ENCODE measurements at places on chromosomes 16 and 17.

DNA sequence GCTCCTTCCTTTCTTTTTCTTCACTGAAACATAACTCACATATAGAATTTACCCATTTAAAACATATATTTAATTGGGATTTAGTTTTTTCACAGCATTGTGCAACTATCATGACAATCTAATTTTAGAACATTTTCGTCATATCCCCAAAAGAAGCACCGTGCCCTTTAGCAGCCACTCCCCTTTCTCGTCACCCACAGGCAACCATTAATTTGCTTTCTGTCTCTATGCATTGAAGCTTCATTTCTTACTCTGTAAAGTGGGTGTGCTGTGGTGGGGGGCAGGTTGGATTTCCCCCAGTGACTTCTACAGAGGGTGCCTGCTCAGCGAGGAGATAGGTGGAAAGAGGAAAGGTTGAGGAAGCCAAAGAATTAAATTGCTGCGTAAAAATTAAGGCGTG, 35.8 kb downstream of the MRC2 start:
- DNase-seq, result no peak

DNA sequence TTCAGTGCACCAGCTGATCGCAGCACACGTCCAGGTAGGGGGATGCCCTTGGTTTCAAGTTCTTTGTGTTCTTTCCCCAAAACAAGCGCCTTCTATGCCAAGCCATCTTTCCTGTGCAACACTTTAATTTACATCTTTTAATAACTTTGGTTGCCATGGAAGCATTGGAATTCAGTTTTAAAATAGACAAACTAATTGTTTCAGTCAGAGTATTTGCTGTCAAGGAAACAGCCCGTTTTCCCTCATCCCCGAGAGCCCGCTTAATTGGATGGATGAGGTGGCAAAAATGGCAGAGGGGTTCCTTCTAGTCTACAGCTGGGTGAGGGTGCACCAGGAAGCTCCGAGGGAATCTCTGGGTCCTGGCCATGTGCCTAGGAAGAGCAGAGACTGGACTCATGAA, 793.7 kb upstream of the EEF2KMT start:
- DNase-seq, result no peak

GRCh38 chr16:1060416-1061340, 11.9 kb upstream of the SSTR5 start:
- no peak for DNase-seq

DNA sequence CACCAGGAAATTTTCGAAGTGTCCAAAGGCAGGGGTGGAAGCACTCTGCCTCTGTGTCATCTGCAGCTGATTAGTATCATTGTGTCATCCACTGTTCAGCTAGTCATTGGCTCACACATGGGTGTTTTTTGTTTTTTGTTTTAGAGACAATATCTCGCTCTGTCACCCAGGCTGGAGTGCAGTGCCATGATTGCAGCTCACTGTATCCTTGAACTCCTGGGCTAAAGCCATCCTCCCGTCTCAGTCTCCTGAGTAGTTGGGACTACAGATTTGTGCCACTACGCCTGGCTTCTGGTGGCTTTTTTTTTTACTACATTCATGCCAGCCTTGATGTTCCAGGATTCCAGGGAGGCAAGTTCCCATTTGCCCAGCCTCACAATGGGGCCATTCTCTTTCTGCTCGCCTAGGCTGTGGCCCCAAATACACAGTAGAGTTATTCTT, 32.5 kb upstream of the MYO18A start:
- DNase-seq, result no peak

- peak; percentile 64 for DNase-seq
These were observed at the start of gene TMEM100 for GRCh38 chr17:55722742-55723487. Gene TMEM100, minus strand, starts transcription at chr17:55722864. Its CDS starts 1,794 bp downstream, at chr17:55721070.

GRCh38 chr17:42782166-42783061, 2.0 kb downstream of the WNK4 start:
- peak; percentile 69 for DNase-seq

DNA sequence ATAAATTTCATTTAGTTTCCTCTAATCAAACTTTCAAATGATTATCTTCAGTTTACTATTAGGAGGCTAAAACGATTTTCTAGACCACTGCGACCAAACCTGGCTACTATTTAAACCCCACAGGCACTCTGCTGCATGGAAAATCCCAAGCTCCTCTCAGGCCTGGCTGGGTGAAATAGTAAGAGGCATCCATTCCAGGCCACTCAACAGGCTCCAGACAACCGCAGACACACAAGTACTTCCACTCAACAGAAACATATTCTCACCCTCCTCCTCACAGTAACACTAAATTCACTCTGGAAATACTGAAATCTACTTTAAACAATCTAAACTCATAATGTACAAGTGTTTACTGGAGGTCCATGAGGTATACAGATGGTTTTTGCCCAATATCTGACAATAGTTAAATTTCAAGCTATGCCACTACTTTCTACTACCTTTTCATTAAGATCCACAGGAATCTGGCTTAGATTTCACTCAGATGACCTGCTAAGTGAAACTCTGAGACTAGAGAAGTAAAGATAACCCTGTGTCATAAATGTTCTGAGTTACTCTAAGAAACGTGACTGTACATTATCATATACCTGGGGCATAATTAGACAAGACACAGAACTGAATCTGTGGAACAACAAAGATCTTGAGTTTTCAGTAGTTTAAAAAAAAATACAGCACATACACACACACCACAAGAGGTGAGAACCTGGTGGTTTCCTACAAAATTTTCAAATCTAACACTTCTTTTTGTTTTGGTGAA, 10.4 kb downstream of the VPS53 start:
- DNase-seq, result no peak

DNA sequence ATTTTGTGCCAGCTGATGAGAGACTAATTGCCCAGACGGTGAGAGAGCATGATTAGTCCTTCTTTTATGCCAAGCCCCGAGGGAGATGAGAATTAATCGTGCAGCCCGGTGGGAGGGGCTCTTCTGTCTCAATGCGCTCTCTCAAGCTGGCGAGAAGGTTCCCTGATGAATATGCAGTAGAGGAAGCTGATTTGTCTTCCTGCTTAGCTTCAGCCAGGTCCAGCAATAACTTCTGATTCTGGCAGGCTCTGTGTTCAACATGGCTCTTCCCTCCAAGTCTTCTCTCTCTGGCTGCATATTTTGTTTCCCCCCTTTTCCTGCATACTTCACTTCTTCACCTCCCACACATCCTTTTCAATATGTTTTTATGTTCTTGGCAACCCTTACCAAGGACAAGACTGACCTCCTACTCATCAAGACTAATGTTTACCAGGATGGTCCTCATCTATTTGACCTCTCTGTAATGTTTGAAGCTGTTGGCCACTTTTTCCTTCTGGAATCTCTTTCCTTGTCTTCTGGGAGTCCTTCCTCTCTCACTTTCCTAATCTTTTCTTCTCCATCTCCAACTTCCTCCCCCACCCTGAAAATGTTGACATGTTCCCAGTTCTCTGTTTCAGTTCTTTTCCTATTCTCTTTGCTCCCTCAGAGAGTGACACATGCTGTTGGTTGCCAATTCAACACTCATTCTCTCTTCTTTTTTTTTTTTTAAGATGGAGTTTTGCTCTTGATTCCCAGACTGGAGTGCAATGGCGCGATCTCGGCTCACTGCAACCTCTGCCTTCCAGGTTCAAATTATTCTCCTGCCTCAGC, 33.1 kb downstream of the ARL4D start:
- DNase-seq, result peak; percentile 65

All from right hindlimb (tissue), 1 donor.